Pancreas (tissue), 10 donors: ENCODE measurements at places on chromosomes 4 and X.

DNA sequence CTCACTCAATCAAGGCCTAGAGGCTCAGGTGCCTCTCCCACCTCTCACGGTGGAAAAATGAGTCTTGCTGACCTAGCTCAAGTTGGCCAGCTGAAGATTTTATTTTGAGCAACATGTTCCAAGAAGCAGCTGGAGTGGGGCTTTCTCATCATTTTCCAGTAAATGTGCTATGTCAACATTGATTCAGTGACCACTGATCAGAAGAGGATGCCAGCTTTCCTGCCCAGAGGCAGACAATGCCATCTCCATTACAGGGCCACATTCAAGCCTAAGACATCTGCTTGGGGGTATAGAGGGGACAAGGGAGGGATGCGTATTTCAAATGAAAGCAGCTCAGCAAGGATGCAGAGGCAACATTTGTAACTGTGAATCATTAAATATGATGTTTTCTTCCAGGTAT, 3.0 kb downstream of the MEPE start:
- no peak for DNase-seq

GRCh38 chr4:177047070-177047850, 254.5 kb upstream of the VEGFC start:
- peak; percentile 29 for DNase-seq

DNA sequence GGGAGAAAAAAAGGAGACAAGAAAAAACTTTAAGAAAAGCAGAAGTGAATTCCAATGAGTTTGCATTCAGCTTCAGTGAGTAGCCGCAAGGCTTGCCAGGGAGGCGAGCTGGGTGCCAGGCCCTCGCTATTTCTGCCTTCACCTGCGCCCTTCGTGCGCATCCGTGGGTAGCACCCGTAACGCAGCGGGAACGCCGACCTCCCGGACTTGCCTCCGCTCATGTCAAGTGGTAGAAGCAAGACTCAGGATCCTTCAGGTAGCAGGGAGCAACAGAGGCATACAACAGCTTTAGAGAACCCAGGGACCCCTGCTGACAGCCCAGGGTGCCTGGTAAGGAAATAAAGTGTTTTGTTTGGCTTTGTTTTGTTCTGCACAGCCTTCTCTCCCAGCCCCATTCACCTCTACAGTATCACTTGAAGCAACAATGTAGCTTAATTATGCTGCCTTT, 140.0 kb upstream of the BCOR start:
- DNase-seq = no peak

DNA sequence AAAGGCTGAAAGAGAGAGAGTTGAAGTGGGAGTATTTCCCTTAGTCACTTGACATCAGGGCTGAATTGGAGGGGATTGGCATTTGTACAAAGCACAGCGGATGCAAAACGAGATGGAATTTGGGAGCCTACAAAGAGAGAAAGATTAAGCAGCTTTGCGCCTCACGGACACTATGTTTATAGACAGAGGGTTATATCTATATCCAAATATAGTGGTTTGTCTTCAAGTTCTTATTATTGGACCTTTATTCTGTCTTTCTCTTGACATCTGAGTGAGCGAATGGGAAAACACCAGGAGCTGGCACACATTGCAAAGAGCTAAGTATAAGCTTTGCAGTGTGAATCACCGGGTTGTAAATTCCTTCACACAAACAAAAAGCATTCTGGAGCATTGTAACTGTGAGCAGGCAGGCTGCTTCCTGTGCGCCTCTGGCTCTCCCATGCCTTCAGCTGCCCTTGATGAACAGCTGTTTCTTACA, 500.2 kb downstream of the STIM2 start:
- DNase-seq = no peak

DNA sequence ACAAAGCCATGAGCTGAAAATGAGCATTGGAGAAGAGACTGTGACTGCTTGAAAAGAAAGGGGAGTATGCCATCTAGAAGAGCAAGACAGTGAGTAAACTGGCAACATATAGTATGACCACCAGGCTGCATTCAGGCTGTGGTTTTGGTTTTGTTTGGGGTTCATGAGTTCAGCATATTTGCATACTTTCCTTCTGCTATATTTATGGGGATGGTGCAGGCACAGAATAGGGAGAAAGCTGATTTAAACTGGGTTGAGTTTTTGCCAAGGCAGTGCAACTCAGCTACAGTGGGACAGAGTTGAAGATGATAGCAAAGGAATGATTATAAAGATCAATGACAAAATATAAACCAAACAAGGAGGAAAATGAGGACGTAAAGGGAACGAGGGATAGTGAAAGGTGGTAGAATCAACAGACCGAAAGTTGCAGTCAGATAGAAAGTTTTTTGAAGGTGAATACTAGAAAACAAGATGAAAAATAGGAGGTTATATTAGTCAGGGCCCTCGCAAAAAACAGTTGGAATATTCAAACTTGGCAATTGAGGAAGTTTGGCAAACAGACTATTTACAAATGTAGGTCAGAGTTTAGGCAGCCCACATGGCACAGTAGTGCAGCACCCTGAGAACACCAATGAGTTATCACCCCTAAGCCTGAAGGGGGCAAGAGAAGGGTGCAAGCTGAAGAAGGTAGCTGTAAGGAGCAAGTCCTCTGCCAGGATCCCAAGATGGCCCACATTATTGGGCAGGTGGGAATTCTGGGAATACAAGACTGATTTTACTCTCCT, 114.8 kb upstream of the MAP9 start:
- no peak for DNase-seq

DNA sequence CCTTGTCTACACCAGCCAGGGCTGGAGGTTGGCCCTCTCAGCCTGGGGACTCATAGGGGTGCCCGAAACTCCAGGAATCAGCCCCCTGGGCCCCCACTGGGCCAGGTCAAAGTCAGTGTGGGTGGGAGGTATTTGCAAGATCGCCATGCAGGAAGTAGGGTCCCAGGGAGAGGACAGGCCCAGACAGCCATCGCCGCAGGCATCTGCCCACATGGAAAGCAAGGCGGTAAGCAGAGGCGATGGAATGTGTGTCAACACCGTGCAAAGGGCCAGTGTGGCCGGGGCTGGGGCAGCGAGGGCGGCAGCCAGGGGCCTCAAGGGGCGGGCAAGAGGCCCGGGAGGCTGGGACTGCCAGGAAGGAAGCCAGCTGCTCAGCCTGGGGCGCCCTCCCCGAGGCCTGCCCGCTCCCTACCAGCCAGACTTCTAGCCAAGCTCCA, 19.3 kb upstream of the DUSP9 start:
- no peak for DNase-seq

DNA sequence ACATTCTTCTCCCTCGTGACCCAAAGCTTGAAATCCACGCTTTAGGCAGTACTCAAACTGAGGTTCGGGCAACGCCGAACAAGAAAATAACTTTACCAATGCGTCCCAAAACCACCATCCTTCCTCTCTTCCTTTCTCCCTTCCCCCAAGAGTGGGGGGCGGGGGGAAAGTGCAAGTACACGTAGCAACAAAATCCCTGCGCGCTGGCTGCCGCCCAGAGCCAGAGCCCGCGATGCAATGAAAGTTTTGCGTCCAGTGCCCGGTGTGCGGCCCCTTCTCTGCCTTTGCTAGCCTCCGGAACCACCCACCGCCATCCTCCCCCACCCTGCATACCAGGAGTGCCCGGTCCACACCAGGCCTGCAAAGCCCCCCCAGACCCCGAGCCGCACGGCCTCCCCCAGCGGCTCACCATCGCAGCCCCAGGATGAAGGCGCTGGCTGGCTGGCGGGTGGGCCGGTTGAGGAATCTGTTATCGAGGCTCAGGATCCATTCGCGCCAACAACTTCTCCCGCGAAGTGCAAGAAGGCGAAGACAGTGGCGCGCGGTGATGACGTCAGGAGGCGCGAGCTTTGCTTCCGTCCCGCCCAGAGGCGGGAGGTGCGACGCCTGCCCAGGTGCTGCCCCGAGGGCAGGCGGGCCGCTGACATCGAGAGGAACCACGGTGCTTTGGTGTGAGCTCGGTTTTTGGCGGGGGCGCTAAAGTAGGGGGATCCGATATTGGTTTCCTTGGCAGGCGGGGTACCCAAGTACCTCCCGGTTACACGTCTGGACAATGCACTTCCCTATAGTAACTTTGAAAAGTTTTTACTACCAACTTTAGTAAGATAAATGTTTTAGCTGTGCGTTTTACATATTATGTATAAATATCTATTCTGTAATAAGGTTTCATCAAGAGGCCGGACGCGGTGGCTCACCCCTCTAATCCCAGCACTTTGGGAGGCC, at the start of gene RFC1:
Gene RFC1 (minus strand): TSS at position 533 of the 942 bp plus-strand sequence. CDS start 121 bp downstream, at position 412.
- peak; percentile 94 for DNase-seq

DNA sequence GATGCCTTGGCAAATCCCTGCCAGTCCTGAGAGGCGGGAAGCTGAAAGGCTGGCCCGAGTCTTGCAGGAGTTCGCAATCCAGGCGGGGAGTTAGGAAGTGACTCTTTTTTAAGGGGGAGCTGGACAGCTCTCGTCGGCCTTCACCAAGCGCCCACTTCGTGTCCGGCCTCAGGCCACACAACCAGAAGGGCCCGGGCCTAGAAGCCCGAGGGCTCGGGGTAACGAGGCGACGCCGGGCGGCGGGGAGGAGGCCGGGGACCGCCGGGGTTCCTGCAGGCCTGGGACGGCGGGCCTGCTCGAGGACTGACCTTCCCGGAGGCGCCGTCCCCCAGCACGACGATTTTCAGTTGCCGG, 395 bp downstream of the RAB28 start:
- DNase-seq = peak; percentile 79

DNA sequence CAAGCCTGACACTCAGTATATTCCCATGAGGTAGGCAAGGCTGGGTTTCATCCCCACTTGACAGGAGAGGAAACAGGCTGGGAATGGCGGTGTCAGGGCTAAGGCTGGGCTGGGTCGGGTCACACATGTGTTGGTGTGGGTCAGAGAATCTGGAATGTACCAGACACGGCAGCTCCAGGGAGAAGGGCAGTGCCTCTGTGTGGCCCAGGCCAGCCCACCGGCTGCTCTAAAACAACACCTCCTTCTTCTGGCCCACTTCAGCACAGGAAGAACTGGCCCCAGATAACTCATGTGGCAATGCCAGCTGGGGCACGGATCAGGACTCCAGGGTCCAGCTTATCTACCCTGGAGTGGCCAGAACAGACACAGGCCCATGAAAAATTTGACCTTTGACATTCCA, 6.3 kb downstream of the HAUS7 start:
- no peak for DNase-seq

GRCh38 chrX:19650996-19651395, 135.7 kb upstream of the MAP3K15 start:
- no peak for DNase-seq

DNA sequence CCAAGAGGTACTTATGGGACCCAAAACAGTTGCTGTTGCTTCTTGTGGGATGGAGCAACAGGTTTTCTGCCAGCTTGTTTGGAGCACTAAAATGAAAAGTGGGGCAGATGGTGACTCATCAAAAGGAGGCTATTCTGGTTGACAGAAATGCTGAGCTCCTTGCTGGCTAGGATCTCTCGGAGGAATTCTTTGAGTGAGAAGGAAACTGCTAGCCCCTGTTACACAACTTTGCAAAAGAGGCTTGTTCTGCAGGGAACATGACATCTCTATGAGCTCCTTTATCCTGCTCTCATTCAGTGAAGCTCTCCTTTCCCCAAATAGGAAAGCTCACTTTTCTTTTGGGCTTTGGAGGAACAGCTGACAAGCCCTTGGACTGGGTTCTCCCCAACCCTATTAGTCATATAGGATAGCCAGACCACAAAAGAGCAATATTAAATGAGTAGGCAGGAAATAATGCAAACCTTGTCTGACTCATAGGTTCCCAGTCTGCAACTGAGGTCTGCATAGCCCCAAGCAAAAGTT, 108.3 kb downstream of the CDS1 start:
- no peak for DNase-seq

GRCh38 chr4:8697826-8698225, 105.3 kb downstream of the CPZ start:
- no peak for DNase-seq

GRCh38 chrX:25296850-25297249, 281.1 kb upstream of the ARX start:
- no peak for DNase-seq

- no peak for DNase-seq
These were observed 22.2 kb downstream of the VSIG4 start for GRCh38 chrX:66017659-66018170.
